ENCODE measurements at places on chromosomes 5 and 9.

DNA sequence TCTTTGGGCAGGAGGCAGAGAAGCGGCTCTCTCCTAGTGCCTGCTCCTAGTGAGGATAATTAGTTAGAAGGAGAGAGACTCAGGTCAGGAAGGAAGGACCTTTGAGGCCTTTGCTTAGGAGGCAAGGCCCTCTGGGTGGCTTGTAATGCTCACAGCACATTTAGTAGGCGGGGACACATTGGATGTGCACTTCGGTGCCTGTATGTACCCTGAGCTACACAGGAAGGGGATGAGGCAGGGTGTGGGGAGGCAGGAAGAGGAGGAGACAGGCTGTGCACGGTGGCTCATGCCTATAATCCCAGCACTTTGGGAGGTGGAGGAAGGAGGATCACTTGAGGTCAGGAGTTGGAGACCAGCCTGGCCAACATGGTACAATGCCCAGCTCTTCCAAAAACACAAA, 7.2 kb upstream of the LCN2 start:
- peak; percentile 20 for DNase-seq

DNA sequence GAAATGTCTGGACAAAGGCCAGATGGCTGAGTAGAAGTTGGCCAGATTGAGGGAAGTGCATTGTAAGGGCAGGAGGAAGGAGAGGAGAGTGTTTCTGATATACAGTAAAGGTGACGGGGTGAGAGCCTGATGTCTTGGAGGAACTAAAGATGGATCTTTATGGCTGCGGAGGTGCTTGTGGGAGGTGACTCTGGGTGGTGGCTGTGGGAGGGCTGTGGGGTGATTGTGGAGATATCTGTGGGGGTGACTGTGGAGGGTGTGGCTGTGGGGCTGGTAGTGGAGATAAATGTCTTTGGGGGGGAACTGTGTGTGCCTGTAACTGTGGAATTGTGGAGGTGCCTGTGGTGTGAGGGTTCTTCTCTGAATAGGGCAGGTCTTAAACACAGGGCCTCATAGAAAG, 121.4 kb downstream of the CMYA5 start:
- no peak for DNase-seq

GRCh38 chr5:36606036-36606427, 374 bp upstream of the SLC1A3 start:
- DNase-seq: no peak

- DNase-seq: no peak
Observed at GRCh38 chr9:130267930-130268329, 2.4 kb downstream of the HMCN2 start.

DNA sequence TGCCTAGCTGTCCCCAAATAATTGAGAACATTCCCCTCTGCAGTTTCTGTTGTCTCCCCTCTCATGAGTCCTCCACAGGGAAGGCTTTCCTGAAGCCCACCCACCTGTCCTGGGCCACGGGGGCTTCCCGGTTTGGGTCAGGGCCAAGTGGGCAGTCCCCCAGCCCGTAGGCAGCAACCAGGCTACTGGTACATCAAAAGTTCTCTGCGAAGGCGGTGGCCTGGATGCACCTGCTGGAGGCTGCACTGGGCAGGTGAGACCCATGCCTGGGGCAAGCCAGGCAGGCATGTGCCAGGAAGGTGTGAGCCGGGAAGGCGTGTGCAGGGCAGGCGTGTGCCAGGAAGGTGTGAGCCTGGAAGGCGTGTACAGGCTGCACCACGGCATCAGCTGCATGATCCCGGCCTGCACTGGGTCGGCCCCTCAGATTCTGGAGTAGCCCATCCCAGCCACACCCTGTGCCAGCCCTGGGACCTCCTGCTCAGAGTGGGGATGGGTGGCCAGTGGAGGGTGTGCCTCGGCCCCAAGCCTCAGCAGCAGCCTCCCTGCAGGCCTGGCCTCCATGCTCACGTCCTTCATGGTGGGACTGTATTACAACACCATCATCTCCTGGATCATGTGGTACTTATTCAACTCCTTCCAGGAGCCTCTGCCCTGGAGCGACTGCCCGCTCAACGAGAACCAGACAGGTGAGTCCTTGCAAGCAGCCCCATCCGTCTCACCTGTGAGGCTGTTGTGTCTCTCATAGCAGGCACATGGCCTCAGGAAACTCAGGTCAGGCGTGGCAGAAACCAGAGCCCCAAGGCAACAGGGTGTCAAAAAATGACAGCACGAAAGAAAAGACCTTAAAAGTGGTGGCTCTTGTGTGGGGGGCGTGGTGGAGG, 8.7 kb downstream of the SLC6A19 start:
- no peak for DNase-seq

DNA sequence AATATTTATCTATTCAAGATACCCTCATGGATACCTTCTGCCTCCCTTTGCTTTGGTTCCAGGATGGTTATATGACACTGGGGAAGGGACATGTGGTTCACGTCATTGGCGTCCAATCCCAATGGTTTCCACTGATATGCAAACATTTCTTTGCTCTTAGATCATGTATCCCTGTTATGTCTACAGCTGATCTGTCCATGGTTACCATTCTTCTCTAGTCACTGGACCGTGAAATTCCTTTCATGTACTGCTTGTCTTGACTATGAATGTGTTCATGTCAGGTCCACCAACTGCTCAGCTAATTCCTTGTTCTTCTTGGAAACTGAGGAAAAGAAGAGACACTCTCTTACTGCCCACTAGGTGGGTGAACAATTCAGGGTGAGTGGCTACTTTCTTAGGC, 391.1 kb upstream of the ZNF608 start:
- no peak for DNase-seq

Data from left cardiac atrium (tissue), 4 donors.